Activated effector memory CD4-positive, alpha-beta T cell treated with Interleukin-2 at 50 U/mL for 16 hours (primary cell): ENCODE measurements at places on chromosomes 1 and 21.

DNA sequence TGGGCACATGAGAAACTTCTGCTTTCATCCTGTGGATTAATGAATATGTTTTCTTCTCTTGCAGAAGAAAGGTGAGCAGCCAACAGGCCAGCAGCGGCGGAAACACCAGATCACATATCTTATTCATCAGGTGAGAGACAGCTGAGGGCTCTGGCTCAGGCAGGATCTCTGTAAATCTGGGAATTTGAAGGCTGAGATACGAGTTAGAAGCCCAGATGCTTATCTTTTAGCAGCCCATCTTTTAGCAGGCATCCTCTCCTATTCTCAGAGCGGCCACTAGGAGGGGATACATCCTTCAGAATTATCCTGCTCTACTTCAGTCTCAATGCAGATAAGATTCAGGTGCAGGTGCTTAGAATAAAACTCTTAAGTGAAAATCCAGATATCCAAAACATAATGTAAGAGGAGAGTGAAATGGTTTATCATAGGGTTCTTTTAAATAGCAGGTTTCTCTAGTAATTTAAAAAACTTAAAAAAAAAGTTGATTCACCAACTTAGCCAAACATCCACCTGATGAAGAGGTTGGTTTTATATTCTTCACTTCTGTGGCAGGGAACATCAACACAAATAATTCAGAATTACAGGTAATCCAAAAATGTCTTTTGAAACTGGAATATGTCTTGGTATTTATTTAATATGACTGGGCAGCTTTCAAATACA lies 19.3 kb downstream of the SH2D2A start:
- peak; percentile 37 for DNase-seq

GRCh38 chr21:43829575-43830119 lies 35.4 kb upstream of the AGPAT3 start:
- no peak for DNase-seq

DNA sequence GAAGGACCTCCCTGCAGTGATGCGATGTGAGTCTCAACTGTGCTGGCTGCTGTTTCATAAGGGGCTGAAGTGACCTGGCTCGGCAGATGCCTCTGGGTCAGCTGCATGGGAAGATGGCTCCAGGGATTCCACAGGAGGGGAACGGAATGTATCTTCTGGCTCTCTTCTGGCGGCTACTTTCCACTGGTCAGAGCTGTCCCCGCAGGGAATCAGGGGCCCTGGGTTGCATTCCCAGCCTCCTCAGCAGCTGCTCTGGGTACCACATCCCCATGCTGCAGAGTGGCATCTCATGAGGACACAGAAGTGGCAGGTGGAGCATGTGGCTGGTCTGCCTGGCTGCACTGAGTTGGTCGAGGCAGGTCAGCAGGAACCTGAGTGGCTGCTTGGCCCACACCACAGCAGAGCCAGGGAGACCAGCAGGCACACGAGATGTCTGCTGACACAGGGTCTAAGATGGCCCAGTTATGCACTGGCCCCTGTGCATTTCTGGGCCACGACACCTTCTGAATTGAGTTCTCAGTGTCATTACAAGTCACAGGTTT lies 42.8 kb downstream of the POFUT2 start:
- DNase-seq, result no peak

- DNase-seq, result no peak
Observed at GRCh38 chr1:212749821-212750535, 41.6 kb downstream of the NSL1 start.

DNA sequence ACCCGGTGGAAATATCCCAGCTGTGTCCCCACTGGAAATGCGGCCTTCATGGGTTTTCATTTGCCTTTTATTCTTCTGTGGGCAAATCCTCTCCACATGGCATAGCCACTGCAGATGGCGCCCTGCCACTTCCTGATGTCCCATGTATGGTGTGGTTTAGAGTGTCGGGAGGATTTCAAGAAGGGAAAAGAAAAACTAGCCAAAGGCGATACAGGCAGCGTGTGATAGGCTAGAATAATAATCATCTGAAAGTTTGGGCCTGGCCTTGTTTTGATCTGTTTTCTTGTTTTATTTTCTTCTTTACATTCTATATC lies 123.6 kb downstream of the PEX14 start:
- DNase-seq, result no peak

GRCh38 chr1:180165509-180166435 lies 11.1 kb downstream of the QSOX1 start:
- no peak for DNase-seq

DNA sequence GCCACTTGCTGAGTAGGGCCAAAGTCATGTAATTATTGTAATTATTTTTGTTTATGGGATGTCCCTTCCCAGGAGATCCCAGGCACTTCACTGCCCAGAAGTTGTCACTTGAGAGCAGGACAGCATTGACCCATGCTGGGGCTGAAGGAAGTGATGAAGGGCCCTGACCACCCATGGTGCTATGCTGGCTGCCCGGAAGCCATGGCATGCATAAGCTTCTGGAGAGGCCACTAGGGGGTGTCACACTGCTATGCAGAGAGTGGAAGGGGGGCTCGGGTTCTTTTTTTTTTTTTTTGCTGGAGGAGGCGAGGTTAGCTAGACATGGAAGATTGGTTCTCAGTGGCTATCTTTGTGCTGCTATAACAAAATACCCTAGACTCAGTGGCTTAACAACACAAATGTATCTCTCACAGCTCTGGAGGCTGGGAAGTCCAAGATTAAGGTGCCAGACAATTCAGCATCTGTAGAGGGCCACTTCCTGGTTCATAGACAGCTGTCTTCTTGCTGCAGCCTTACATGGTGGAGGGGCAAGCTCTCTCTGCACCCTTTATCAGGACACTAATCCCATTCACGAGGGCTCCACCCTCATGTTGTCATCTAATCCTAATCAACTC lies 84.9 kb downstream of the CNIH3 start:
- DNase-seq, result no peak

GRCh38 chr1:203097001-203097400 lies 11.2 kb upstream of the MYOG start:
- DNase-seq, result no peak

DNA sequence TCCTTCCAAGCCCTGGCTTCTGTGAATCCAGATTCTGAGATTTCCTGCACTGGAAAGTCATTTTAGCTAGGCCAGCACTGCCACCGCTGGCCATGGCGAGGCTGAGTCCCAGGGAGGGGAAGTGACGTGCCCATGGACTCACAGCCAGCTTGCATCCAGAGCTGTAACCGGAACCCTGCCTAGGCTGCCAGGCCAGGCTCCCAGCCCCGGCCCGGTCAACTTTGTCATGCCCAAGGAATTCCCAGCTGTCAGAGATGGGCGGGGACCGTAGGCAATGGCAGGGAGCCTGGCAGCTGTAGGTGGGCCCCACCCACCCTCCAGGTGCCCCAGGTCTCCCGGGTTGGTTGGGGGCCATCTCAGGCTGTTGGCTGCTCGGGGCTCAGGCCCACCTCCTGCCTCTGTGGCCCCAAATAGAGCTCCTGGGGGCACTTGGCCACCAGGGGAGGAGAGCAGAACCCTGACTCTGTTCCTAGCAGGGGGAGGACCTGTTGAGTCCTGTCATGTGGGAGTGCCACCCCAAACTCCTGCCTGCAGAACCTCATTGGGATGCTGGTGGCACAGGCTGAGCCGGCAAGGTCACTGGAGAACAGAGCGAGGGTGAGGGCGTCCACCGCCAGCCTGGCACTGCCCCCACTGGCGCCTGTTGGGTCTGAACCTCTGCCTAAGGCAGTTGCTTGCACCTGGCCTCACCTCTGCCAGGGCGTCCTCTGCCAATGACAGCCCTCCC lies 57.8 kb downstream of the FOXO6 start:
- DNase-seq, result no peak

DNA sequence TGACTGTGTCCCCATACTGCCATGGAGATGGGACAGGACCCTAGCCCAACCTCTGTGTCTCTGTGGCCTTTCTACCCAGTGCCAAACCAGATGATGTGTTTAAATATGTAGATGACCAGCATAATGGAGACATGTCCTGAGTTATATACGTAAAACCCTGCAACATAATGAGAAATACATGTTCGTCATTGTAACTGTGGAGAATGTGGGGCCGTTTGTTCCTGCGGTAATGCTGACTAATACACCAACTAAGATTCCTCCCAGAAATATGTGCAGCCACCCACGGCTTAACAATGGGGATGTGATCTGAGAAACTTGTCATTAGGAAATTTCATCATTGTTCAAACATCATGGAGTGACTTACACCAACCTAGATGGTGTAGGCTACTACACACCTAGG lies 71.7 kb upstream of the SIM2 start:
- DNase-seq, result no peak

- no peak for DNase-seq
Observed at GRCh38 chr1:2238361-2239012, 10.4 kb downstream of the SKI start.

DNA sequence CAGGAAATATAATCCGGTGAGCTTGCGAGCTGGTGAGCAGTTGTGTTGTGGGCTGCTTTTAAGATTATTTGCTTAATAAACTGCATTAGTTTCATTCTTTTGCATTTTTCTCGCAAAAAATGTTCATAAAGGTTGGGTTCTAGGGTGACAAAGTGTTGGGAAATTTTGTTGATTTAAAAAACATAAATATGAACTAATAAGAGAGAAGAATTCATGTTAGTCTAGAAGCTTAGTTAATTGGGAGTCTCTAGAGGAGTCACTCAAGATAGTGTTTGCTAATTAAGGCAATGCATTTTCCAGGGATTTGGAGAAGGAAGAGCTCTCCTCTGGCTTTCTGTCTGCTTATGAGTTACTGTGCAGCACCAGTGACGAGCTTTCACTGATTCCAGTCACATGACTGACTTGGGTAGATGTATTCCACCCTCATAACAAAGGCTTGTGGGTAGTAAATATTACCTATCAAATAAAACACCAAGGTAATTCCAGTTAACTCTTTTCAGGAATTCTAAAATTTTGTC lies 417.0 kb downstream of the PTBP2 start:
- DNase-seq, result no peak

GRCh38 chr1:85579622-85580021 lies 939 bp upstream of the CCN1 start:
- DNase-seq, result no peak

- DNase-seq, result no peak
Observed at GRCh38 chr1:6065093-6065858, 19.6 kb downstream of the KCNAB2 start.

GRCh38 chr21:26758083-26758880 lies 86.9 kb downstream of the ADAMTS1 start:
- DNase-seq, result no peak
